ENCODE measurements at places on chromosomes 7 and 10.
A peak's percentile ranks its signal among the peaks of the same experiment; 100 is the strongest.

DNA sequence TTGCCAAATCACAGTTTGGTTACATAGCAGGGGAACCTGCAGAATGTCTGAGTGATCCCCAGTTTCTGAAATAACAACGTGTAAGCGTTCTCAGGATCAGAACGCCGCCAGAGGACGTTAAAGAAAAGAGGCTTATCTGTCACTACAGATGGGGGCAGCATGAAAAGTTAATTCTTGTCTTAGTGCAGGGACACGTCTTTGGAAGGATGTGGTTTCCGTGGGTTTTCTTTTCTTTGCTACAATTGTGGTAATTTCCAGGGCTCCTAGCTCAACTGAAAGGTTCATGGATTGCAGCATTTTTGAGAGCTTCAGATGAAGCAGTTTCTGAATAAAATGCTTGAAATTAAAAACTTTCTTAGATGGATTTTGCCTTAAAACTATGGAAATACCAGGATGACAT lies 106.6 kb downstream of the PRKCQ start:
- DNase-seq, result no peak

GRCh38 chr7:139734395-139734794 lies 43.4 kb downstream of the HIPK2 start:
- no peak for DNase-seq

DNA sequence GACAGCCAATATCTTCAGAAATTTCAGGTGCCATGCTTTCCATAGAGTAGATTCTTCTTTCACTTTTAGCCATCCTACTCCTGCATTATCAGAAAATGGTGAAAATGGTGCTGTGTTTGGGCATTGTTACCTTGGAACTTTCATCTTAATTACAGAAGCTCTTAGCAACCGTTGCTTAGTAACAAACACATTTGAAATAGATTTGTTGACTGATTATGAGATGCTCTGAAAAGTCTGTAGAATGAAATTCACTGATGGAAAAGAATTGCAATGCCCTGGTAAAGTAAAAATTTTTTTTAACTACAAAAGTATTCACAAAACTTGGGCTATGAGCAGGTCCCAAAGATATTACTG lies 249.3 kb upstream of the NEBL start:
- no peak for DNase-seq

- no peak for DNase-seq
Measured at GRCh38 chr10:76341740-76342139, 910.3 kb downstream of the LRMDA start.

GRCh38 chr10:93837822-93838221 lies 56.0 kb upstream of the SLC35G1 start:
- no peak for DNase-seq

DNA sequence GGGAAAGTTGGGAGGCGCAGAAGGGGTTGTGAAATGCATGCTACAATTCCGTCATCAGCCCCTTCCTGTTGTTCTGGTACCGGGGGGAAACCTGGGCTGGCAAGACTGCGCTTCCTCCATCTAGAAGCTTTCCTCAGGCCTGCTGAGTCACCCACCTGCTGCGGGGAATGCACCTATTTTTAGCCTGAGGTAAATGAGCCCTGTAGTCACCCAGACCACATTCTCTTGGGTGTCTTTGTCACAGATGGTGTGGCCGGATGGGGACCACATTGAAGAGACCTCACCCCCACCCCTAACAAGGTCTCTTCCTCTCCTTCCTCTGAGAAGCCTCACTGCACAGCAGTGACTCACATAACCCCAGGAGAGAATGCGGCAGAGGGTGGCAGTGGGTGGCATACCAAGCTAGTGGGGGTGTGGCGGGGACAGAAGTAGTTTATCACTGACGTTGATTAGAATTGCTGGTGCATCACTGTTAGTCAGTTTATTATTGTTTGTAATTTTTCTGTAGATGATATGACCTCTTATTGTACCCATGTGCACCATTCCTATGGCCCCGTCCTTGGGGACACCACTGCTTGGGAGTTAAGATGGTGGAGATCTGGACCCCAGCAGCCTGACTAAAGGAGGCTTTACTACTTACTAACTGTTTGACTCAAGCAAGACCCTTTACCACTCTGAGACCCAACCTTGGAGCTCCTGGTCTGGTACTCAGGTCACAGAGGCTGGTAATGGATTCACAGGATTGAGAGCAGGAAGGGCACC lies 83.0 kb upstream of the DUSP5 start:
- no peak for DNase-seq

DNA sequence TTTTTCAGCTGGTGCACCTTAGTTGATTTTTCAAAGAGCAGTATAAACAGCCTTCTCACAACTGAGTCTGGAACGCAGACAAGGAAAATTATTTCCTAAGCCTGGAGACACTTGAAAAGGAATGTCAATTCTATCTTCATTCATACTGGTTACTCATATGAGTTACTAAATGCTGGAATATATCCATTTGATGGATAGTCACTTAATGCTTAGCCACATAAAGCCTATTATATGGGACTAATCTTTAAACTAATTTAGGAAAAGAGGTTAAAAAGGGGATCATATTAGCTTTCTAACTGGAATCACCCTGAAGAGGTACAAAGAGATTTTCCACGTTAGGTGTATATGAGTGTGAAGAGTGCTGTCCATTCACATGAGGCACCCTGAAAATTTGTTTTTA lies 1.7 kb upstream of the HOXA4 start:
- no peak for DNase-seq

DNA sequence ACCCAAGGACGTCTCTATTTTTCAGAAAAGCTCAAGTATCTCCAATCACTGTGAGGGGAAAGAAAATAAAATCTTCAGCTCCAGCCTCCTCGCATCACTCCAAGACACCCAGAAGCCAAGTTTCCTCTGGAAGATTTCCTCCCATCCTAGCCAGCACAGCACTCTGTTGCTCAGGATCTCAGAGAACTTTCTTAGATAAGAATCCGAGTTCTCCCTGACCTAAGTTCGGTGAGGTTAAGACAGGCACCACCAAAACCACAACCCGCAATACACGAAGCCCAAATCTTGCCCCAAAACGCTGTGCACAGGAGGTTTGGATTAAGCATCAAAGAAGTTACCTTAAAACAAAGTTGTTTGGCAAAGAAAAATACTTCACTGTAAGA lies 4.2 kb downstream of the FAM53B start:
- DNase-seq, result no peak

GRCh38 chr10:127983344-127984100 lies 76.6 kb downstream of the PTPRE start:
- DNase-seq, result no peak

GRCh38 chr10:60834401-60834800 lies 56.1 kb downstream of the CDK1 start:
- DNase-seq, result no peak

GRCh38 chr10:36351159-36351558 lies 709.1 kb upstream of the FZD8 start:
- DNase-seq, result no peak

DNA sequence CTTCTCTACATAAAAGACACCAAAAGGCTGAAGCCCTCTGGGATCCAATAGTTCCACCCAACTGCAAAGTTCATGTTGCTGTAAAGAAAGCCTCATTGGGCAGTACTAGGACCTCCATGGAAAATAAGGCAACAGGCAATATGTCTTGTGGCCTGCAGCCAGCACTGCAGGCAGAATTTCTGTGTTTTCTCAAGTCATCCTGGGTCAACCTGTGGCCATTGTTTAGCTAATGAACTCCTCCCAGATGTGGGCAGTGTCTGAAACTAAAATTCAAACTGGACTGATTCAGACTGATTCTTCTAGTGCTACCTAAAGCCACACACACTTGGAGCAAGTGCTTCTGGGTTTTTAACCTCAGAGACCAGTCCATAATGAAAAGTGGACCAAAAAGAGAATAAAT lies 141.5 kb downstream of the PPP1R17 start:
- no peak for DNase-seq

DNA sequence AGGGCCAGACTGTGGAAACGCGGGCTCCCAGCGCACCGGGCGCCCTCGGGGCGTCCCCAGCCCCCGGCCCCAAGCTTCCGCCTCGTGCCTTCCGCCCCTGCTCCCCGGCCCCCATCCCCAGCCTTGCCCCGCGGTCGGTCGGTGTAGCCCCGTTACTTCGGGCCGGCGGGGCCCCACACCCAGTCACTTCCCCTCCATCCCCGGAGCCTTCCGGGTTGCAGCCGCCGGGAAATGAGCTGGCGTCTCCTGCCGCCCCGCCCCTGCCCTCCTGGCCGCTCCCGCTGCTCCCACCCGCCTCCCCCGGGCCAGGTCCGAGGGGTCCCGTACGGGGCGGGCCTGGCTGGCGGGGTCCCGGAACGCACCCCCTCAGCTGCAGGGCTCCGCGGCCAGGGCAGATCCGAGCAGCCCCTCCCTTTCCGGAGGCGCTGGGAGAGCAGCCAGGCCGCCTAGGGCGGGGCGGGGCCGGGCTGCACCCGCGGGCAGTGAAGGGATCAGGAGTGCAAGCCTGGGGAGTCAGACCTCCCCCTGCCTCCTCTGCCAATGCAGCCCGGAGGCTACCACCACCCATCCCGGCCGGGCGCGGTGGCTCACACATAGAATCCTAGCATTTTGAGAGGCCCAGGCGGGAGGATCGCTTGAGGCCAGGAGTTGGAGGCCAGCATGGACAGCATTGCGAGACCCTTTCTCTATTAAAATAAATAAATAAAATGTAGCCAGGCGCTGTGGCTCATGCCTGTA lies 709 bp downstream of the ARPC1B start:
- peak; percentile 68 for DNase-seq

DNA sequence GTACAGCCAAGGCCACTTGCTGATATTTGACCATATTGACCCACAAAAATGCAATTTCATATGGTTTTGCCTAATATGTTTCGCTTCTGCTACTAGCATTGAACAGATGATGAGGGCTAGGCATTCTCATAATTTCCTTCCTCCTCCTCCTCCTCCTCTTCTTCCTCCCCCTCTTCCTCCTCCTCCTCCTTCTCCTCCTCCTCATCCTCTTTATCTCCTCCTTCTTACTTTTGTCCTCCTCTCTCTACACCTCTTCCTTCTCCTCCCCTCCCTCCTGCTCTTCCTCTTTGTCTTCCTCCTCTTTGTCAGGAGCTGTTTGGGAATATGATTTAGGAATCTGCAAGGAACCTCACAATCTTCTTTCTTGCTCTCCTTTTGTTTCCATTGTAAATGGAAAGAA lies 133.9 kb upstream of the CELF2 start:
- no peak for DNase-seq

- no peak for DNase-seq
Measured at GRCh38 chr7:157793973-157794745, 457.4 kb downstream of the DNAJB6 start.

- DNase-seq, result no peak
Measured at GRCh38 chr10:72306215-72306760, 32.6 kb downstream of the DDIT4 start.

DNA sequence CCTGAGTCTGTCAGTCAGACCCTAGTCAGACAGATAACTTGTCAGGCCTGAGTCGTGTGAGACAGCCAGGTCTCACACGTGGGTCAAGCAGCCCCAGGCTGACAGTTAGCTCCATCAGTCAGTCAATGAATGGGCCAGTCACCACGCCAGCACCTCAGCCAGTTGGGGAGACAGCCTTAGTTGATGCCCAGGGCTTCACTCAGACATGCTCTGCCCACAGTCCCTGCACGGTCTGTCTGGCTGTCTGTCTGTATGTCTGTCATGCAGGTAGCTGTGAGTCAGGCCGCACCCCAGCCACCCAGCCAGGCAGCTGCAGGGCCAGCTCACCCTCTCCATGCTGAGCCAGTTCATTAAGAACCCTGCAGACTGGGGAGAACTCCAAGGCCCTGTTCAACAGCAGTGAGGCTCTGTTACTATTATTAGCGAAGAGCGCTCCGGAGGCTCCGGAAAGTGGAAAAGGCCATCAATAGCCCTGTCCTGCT lies 141.1 kb upstream of the PCBD1 start:
- no peak for DNase-seq

- no peak for DNase-seq
Measured at GRCh38 chr10:118892255-118892654, 137.3 kb upstream of the NANOS1 start.

- no peak for DNase-seq
Measured at GRCh38 chr7:67917437-67917755, 920.8 kb downstream of the TYW1 start.

DNA sequence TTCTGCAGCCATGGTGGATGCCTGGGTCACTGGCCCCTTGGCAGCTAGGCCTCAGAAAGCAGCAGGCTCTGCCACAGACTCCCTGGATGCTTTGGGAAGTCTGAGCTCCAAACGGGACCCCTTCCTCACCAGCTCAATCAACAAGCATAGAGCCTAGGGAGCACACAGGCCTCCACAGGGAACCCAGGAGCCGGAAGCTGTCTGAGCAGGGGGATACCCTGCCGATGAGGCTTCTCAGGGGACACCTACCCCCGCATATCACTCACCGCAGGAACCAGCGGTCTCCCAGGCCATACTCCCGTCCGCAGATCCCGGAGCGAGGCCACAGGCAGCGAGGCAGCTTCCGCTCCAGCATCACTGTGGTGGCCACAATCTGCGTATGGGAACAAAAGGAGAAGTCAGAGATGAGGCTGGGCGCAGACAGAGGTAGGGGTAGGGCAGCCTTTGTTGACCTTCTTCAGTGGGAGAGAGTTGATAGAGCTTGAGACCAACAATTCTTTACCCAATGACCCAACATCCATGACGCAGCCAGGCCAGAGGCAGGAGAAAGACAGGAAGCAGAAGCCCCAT lies 13.4 kb downstream of the TRPV6 start:
- DNase-seq, result no peak

DNA sequence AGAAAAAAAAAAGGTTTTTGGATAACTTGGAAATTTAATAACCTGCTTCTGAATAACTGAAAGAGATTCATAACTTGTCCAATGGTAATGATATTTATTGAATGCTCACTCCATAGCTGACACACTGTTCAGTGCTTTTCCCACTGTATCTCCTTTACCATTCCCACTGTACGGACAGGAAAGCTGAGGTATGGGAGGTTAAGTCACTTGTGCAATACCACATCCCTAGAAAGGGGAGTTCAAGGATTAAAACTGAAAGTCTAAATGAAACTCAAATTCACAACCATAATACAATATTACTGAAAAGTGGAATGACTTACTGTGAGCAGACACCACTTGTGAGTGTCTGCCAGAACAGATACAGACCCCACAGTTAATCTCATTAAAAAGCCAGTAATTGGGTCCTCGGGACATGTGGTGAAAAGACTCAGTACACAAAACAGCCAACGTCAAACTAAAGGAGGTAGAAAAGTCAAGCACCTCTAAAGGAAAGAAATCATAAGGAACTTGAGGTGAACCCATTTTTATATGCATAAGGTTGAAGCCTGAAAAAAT lies 13.8 kb upstream of the RHOBTB1 start:
- no peak for DNase-seq

- DNase-seq, result no peak
Measured at GRCh38 chr7:77469927-77470326, 53.8 kb upstream of the GSAP start.
